ENCODE measurements at places on chromosomes 13 and 19. TPM values are rescaled to one million over a fixed set of nuclear protein-coding genes. Genes with fewer than 3 reads are reported as not detected.

Gene PNMA8A
- total RNA-seq, result not detected

Gene LACC1
- 11.0 TPM for total RNA-seq

Gene TRMT1
- total RNA-seq, result 42.6 TPM

Gene CA11
- total RNA-seq, result 10.5 TPM

Gene ZNF681
- 1.2 TPM for total RNA-seq

Gene ERICH4
- not detected for total RNA-seq

Gene FXYD3
- 26.8 TPM for total RNA-seq

Gene CEBPA
- 110 TPM for total RNA-seq

Gene CYSLTR2
- total RNA-seq, result not detected

GRCh38 chr19:5547881-5548280 is 19.9 kb downstream of the TINCR start:
- peak; percentile 54 for DNase-seq
- H3K36me3 ChIP-seq, result no peaks in the 10 kb centered on the region
- no peaks in the 10 kb centered on the region for H3K4me1 ChIP-seq
- no peak overlapping the region for H3K27ac ChIP-seq
- H3K4me3 ChIP-seq, result no peak overlapping the region

GRCh38 chr13:35761440-35762252 is 285.2 kb upstream of the MAB21L1 start:
- no peaks in the 10 kb centered on the region for H3K27me3 ChIP-seq
- no peak overlapping the region for H3K4me3 ChIP-seq
- DNase-seq, result no peak
- H3K36me3 ChIP-seq, result no peaks in the 10 kb centered on the region
- no peaks in the 10 kb centered on the region for H3K4me1 ChIP-seq
- no peak overlapping the region for H3K27ac ChIP-seq

GRCh38 chr19:57437931-57438330 is 2.8 kb downstream of the ZNF749 start:
- DNase-seq, result no peak
- H3K27me3 ChIP-seq, result no peaks in the 10 kb centered on the region
- H3K4me3 ChIP-seq, result no peak overlapping the region
- H3K4me1 ChIP-seq, result peaks cover 9% of the 10 kb centered on the region

GRCh38 chr13:70386919-70387318 is 278.7 kb upstream of the KLHL1 start:
- no peak overlapping the region for H3K4me3 ChIP-seq
- no peak for DNase-seq
- H3K27ac ChIP-seq, result no peak overlapping the region
- H3K4me1 ChIP-seq, result peaks cover 43% of the 10 kb centered on the region
- H3K27me3 ChIP-seq, result no peaks in the 10 kb centered on the region
- H3K36me3 ChIP-seq, result 0 out of 2 replicates have a peak, but pooled peaks cover 2% of the 10 kb centered on the region

DNA sequence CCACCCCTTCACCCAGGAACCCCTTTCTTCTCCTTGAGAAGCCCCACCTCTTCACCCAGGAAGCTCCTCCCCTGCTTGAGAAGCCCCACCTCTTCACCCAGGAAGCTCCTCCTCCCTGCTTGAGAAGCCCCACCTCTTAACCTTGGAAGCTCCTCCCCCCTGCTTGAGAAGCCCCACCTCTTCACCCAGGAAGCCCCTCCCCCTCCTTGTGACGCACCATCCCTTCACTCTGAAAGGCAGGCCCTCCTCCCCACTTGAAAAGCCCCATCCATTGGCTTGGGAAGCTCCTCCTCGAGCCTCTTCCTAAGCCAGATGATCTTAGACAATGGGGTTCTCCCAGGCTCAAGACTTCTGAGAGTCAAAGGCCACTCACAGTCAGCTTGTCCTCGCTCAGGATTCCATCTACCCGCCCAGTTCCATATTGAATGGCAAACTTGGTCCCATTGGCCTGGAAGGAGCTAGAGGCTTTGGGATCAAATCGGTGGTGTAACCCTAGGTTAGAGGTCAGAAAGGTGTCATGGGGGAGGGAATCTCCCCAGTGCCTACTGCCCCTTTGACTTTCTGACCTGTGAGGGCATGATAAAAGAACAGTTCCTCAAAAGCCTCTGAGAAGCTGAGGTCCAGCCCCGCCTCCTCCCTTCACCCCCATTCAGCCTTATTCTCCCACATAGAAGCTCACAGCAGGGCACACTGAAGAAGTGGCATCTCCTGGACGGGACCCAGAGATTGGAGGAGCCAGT is 4.0 kb downstream of the NAPSA start:
- H3K4me1 ChIP-seq, result no peaks in the 10 kb centered on the region
- no peak for DNase-seq
- no peak overlapping the region for H3K4me3 ChIP-seq
- 0 out of 2 replicates have a peak, but pooled peaks cover 1% of the 10 kb centered on the region for H3K36me3 ChIP-seq
- no peak overlapping the region for H3K27ac ChIP-seq

GRCh38 chr19:13872695-13873389 is 4.1 kb upstream of the NANOS3 start:
- H3K27me3 ChIP-seq, result no peaks in the 10 kb centered on the region
- H3K27ac ChIP-seq, result no peak overlapping the region
- peak overlapping the region; percentile 39 for H3K4me3 ChIP-seq
- no peaks in the 10 kb centered on the region for H3K36me3 ChIP-seq
- no peak for DNase-seq

- no peaks in the 10 kb centered on the region for H3K36me3 ChIP-seq
- DNase-seq, result peak; percentile 76
- H3K27me3 ChIP-seq, result no peaks in the 10 kb centered on the region
- H3K27ac ChIP-seq, result no peak overlapping the region
- H3K4me1 ChIP-seq, result peaks cover 9% of the 10 kb centered on the region
Measured at GRCh38 chr19:6047741-6048251, 62.5 kb downstream of the RFX2 start.

DNA sequence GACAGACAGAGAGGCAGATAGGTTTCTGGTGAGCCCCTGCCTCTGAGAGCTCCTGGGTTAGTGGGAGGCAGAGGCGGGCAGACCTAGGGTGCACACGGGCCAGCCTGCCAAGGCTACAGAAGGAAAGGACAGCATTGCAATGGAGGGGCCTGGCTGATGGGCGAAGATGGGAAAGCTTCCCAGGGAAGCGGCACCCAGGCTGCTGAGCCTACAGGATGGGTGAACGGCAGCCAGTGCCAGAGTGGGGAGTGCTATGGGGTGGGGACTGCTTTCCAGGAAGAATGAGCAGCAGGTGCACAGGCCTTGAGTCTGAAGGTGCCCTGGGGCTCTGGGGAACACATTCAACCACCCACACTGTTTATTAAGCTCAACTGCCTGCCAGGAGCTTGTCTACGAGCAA is 702 bp upstream of the MAG start:
- peaks cover 4% of the 10 kb centered on the region for H3K4me1 ChIP-seq
- H3K4me3 ChIP-seq, result no peak overlapping the region
- no peaks in the 10 kb centered on the region for H3K36me3 ChIP-seq
- no peak for DNase-seq

- H3K36me3 ChIP-seq, result no peaks in the 10 kb centered on the region
- peaks cover 10% of the 10 kb centered on the region for H3K4me1 ChIP-seq
- DNase-seq, result no peak
- no peaks in the 10 kb centered on the region for H3K27me3 ChIP-seq
Measured at GRCh38 chr13:30319130-30319529, 11.8 kb upstream of the KATNAL1 start.

DNA sequence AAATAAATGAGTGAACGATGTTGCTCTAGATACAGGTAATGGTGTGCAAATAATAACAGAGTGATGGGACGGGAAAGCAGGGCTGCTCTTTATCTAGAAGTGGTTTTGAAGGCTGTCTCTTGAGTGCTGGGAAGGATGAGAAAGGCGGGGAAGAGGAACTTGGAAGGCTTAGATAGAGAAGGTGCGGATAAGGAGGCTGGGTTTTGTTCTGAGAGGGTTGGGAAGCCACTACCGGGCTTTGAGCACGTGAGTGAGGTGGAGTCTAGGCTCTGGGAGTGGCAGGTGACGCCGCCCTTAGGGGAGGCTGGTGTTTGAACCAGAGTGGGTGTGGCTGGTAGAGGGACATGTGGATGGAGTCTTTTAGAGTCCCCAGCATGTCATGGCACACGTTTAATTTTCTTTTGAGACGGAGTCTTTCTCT is 811 bp downstream of the ARMC6 start:
- H3K27me3 ChIP-seq, result no peaks in the 10 kb centered on the region
- DNase-seq, result peak; percentile 85
- peak overlapping the region; percentile 77 for H3K4me3 ChIP-seq
- H3K27ac ChIP-seq, result peak overlapping the region; percentile 85
- H3K4me1 ChIP-seq, result no peaks in the 10 kb centered on the region
- peaks cover 2% of the 10 kb centered on the region for H3K36me3 ChIP-seq

GRCh38 chr13:80830431-80830830 is 489.5 kb upstream of the SPRY2 start:
- H3K4me3 ChIP-seq, result no peak overlapping the region
- no peaks in the 10 kb centered on the region for H3K36me3 ChIP-seq
- H3K27ac ChIP-seq, result no peak overlapping the region
- H3K27me3 ChIP-seq, result no peaks in the 10 kb centered on the region
- no peak for DNase-seq

- H3K4me1 ChIP-seq, result peaks cover 36% of the 10 kb centered on the region
- H3K27me3 ChIP-seq, result no peaks in the 10 kb centered on the region
- no peak overlapping the region for H3K4me3 ChIP-seq
Measured at GRCh38 chr19:46042252-46042883, 1.6 kb upstream of the IGFL4 start.

- no peak overlapping the region for H3K27ac ChIP-seq
- H3K27me3 ChIP-seq, result no peaks in the 10 kb centered on the region
- no peak for DNase-seq
Measured at GRCh38 chr13:112769615-112770014, 79.8 kb downstream of the ATP11A start.

DNA sequence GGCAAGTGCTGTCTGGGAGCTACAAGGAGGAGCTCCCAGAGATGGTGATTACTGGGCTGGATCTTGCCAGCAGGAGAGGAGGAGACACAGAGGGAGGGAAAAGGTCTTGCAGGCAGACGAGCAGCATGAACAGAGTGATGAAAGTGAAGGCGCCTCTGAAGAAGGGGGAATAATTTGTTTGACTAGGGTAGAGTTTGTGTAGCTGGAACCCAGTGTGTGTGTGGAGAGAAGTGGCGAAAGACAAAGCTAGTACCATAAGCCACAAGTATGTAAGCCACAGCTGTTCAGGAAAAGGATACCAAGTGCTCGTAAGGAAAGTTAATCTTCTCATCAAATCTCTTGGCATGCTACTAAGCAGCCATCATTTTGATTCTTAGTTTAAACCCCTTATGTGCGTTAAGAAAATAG is 5.4 kb downstream of the FLT1 start:
- no peak overlapping the region for H3K4me3 ChIP-seq
- no peak for DNase-seq
- no peak overlapping the region for H3K27ac ChIP-seq
- H3K36me3 ChIP-seq, result no peaks in the 10 kb centered on the region

GRCh38 chr19:56333506-56333905 is 18.9 kb upstream of the ZSCAN5A start:
- H3K27ac ChIP-seq, result no peak overlapping the region
- peak; percentile 58 for DNase-seq
- H3K36me3 ChIP-seq, result no peaks in the 10 kb centered on the region
- no peaks in the 10 kb centered on the region for H3K4me1 ChIP-seq
- no peaks in the 10 kb centered on the region for H3K27me3 ChIP-seq

DNA sequence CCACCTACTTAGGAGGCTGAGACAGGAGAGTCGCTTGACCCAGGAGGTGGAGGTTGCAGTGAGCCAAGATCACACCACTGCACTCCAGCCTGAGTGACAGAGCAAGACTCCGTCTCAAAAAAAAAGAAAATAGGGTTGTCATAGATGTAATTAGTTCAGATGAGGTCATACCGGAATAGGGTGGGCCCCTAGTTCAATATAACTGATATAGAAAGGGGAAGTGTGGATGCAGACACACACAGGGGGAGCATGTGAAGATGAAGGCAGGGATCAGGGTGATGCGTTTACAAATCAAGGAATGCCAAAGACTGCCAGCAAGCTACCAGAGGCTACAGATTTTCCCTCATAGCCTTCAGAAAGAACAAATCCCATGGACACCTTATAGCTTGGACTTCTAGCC is 24.3 kb upstream of the EEF1AKMT1 start:
- H3K4me1 ChIP-seq, result no peaks in the 10 kb centered on the region

- H3K27ac ChIP-seq, result no peak overlapping the region
- no peaks in the 10 kb centered on the region for H3K36me3 ChIP-seq
- H3K27me3 ChIP-seq, result no peaks in the 10 kb centered on the region
- no peak for DNase-seq
- no peak overlapping the region for H3K4me3 ChIP-seq
Measured at GRCh38 chr13:78022164-78022877, 103.7 kb upstream of the EDNRB start.

- peak overlapping the region; percentile 96 for H3K4me3 ChIP-seq
- DNase-seq, result no peak
- peaks cover 5% of the 10 kb centered on the region for H3K36me3 ChIP-seq
- H3K27me3 ChIP-seq, result no peaks in the 10 kb centered on the region
- peak overlapping the region; percentile 65 for H3K27ac ChIP-seq
Measured at GRCh38 chr13:27967736-27968315, 1.3 kb downstream of the CDX2 start.

DNA sequence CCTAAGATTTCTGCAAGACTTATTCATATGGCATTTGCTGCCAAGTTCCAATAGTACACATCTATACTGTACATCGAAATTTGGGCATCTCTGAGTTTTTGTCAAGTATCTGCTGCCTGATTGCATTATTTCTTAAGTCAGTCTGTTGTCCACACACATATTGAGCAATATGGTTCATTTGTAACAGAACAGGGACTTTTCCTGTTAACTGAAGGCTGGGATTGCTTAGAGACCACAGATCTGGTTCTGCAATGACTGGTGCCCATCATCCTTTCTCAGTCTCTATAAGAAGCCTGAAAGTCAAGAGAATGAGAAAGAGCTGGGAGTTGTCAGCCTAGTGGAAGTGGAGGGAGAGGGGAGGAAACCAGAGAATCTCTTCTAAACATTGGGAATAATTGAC is 22.5 kb upstream of the MYCBP2 start:
- H3K4me1 ChIP-seq, result no peaks in the 10 kb centered on the region
- H3K4me3 ChIP-seq, result no peak overlapping the region
- no peak for DNase-seq
- H3K27me3 ChIP-seq, result no peaks in the 10 kb centered on the region
- no peaks in the 10 kb centered on the region for H3K36me3 ChIP-seq

GRCh38 chr13:70523622-70524021 is 415.4 kb upstream of the KLHL1 start:
- H3K36me3 ChIP-seq, result no peaks in the 10 kb centered on the region
- H3K4me3 ChIP-seq, result no peak overlapping the region
- H3K4me1 ChIP-seq, result no peaks in the 10 kb centered on the region
- H3K27ac ChIP-seq, result no peak overlapping the region

DNA sequence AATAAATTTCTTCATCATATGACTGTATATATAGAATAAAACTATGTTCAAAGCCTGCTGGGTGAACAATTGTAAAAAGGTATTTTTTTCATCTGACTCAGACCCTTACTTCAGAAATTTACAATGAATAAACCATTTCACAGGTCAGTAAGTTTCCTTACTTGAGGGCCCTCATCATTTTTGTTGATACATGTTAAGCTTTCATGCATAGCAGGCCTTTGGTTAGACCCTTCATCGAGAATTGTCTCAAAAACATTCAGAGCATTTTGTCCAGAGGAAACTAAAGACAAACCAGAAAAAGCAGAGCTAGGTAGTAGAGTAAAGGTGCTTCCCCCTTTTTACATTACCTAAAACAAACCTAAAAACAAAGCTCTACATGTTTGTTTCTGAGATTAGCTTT is 46.2 kb downstream of the FNDC3A start:
- no peak overlapping the region for H3K4me3 ChIP-seq
- no peak overlapping the region for H3K27ac ChIP-seq
- DNase-seq, result no peak
- H3K4me1 ChIP-seq, result no peaks in the 10 kb centered on the region

- DNase-seq, result no peak
- H3K4me1 ChIP-seq, result no peaks in the 10 kb centered on the region
- no peak overlapping the region for H3K4me3 ChIP-seq
Measured at GRCh38 chr19:10191347-10191746, 3.4 kb downstream of the DNMT1 start.
